ENCODE measurements at places on chromosomes 16 and 17.

DNA sequence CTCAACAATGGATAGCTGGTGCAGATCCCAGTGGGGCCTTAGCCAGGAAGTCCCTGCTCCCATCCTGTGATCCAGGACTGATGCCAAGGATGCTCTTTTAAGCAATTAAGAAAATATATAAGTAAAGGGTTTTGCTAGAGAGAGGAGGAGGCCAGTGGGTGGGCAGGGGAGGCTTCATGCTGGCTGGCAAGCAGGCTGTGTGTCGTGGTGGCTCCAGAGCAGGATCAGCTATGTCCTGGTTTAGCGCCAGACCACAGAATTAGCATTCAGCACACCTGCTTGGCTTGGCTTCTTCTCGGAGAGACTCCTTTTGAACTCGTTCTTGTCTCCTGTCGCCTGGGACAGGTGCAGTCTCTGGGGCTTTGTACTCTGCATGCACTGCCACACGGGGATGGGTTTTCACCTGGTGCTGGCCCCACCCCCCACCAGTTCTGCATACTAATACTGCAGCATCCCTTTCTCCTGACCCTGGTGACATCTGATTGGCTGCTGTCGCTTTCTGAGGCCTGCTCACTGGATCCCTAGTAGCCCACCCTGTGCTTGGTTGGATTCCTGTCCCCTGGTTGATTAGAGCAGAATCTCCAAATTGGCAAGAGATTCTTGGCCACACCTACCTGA is 66.1 kb downstream of the PLD6 start:
- DNase-seq, result no peak

DNA sequence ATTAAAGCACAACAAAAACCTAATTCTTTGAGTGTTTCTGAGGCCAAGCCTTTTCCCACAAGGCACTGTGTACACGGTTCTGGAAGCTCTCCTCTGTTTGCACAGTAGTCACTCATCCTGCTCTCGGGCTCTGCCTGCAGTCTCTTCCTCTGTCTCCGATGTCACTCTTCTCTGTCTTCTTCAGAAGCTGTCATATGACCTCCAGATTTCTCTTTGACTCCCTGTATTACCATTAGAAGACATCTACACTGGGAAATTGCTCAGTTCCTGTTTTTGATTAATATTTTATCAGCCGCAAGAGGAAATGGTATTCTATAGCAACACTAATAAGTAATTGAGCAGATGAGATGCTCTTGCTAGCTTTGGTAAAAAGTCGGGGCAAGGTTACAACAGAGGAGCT is 422.9 kb downstream of the WWOX start:
- no peak for DNase-seq

DNA sequence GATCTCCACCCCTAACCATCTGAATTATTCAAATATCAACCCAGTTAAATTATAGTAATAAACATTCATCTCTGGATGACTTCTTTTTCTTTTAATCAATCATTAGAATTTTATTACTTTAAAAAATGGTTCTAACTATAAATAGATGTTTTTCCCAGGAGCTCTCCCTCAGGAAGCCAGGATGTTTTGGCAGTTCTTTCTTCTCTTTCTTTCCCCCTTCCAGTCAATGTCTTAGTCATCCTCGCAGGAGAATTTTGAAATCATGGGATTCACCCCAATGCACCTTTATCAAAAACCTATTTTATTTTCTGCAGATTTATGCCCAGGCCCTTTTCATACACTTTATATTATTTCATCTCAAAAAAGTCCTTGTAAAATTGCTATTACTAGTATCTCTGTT is 711.6 kb downstream of the CDH11 start:
- no peak for DNase-seq

DNA sequence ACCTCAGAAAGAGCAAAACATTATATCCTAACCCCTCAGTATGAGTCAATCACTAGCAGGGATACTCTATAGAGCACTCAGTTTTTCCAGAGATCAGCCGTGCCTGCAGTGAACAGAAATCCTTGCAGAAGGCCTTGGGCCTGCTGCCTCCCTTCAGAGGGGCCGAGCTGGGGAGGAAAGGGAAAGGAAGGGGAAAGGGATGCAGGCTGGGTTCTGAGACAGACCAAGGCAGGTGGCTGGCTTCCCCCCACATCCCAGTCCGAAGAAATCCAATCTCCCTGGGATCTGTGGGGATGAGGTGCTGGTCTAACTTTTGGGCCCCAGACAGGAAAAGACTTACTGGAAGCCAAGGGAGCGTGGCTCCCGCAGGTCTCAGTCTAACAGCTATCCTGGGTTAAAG is 25.3 kb downstream of the SRL start:
- DNase-seq, result no peak

- peak; percentile 27 for DNase-seq
These were observed 661 bp downstream of the TEX2 start for GRCh38 chr17:64262198-64262999.

DNA sequence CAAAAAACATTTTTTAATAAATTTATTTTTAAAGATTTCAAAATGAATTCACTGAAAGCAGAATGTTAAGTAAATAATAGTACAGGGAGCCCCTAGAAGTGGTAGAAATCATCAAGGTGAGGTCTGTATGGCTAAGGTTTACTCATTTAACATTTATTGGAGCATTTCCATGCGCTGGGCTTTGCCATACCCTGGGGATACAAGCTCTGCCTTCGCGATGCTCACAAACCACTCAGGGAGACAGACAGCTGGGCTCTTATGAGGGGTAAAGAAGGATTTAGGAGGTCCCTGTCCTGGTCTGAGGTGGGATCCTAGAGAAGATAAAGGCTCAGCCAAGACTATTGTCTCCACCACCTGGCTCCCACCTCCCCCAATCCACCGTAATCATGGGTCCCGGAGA is 11.3 kb upstream of the LPCAT2 start:
- no peak for DNase-seq

- no peak for DNase-seq
These were observed 227.6 kb downstream of the UTP18 start for GRCh38 chr17:51487947-51488346.

DNA sequence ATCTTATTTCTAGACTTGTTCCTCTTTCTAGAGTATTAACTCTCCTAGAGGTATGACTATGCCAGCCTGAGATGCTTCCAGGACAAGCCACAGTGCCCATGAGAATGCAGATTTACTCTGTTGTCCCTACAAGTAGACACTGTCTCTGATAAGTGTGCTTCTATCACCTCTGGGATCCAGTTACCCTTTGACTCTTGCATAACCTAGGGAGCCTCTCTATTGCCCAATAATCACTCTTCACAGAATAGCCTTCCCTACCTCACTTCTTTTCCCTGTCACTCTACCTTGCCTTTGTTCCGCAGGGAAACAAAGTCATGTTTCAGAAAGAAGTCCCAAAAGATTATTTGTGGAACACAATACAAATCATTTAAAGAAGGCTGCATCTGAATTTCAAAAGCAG is 1.6 kb upstream of the KRT34 start:
- DNase-seq, result no peak

DNA sequence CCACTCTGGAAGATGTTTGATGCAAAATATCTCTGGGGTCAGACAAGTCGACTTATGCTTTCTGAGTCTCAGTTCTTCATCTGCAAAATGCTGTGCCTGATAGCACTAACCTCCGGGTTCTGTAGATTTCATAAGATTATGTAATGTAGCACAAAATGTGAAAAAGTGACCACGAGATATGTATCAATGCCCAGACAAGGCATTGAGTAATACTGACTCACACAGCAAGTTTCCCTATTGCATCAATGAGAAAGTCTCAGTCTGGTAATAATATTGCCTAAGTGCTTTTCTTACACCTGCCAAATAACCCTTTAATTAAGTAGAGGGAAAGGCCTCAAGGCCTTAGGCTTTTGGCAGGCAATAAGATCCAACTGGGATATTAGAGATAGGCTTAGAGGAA is 41.4 kb upstream of the MMP2 start:
- no peak for DNase-seq

- DNase-seq, result peak; percentile 69
These were observed 228.5 kb upstream of the PMFBP1 start for GRCh38 chr16:72400257-72401083.

DNA sequence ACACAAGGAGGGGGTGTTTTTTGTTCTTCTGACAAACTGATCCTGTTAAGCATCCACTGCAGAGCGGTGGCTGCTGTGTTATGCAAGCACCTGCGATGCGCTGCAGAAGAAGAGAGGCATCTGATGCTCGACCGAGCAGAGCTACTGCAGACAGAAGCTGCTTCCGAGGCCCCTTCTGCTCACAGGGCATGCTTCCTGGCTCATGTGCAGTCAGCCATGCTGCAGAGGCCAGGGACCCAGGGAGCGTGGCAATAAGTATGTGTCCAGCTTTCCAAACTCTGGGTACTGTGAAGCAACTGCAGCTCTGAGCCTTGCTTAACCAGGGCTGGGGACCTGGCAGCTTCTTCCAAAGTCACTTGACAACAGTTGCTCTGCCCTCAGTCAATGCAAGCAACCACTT is 448.6 kb upstream of the RBFOX1 start:
- DNase-seq, result peak; percentile 20

GRCh38 chr17:71681427-71682173 is 439.2 kb upstream of the SOX9 start:
- DNase-seq, result no peak

DNA sequence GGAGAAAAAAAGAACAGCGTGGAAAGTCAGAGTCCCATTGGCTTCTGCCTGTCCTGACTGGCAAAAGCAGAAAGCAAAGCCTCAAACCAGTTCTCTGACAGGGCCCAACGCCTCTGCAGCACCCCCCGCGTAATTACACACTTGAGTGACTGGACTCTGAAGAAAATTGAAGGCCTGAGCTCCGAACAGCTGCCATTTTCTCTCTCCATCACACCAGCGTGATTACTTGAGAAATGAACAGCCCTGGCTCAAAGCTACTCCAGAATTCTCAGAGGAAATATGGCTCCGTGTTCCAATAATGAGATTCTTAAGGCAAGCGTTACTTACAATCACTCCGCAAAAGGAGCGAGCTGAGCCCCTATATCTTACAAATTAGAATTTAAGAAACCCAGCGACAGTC is 142.7 kb upstream of the C17orf78 start:
- no peak for DNase-seq

GRCh38 chr16:67393111-67393787 is at the start of gene TPPP3:
Gene TPPP3, minus strand, starts transcription at chr16:67393498. Its CDS starts 2,387 bp downstream, at chr16:67391111.
- DNase-seq, result peak; percentile 91

DNA sequence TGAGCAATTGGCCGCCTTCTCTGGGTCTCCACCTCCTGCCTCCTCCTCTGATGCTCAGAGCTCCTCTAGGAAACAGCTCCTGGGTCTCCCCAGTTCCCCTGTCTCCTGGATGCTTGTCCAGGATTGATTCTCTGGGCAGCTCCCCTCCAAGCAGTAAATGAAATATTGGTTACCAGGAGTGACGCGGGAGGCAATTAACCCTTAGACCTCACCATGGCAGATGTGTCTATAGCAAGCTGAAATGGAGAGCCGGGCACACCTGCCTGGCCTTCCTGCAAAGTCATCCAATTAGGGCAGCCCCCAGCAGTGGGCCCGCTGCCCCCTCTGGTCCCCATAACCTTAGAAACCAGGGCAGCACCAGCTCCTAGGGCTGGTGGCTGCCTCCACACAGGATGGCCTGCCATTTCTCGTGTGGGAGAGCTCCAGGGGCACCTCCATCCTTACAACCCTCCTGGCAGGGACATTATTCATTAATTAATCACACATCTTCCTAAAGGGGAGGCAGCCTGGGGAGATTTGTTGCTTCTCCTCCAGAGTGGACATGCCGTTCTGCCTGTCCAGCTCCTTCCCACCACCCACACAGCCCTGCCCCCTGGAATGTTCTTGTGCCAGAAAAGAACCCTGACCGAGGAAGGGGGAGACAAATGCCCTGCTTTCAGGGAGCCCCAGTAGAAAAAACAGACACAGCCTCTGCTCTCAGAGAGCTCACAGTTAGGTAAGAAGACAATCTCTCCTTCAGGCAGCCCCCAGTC is 8.3 kb upstream of the KIF18B start:
- no peak for DNase-seq

GRCh38 chr17:50630524-50631194 is 4.0 kb upstream of the ABCC3 start:
- no peak for DNase-seq

- DNase-seq, result no peak
These were observed 10.9 kb downstream of the FLII start for GRCh38 chr17:18247613-18248001.

DNA sequence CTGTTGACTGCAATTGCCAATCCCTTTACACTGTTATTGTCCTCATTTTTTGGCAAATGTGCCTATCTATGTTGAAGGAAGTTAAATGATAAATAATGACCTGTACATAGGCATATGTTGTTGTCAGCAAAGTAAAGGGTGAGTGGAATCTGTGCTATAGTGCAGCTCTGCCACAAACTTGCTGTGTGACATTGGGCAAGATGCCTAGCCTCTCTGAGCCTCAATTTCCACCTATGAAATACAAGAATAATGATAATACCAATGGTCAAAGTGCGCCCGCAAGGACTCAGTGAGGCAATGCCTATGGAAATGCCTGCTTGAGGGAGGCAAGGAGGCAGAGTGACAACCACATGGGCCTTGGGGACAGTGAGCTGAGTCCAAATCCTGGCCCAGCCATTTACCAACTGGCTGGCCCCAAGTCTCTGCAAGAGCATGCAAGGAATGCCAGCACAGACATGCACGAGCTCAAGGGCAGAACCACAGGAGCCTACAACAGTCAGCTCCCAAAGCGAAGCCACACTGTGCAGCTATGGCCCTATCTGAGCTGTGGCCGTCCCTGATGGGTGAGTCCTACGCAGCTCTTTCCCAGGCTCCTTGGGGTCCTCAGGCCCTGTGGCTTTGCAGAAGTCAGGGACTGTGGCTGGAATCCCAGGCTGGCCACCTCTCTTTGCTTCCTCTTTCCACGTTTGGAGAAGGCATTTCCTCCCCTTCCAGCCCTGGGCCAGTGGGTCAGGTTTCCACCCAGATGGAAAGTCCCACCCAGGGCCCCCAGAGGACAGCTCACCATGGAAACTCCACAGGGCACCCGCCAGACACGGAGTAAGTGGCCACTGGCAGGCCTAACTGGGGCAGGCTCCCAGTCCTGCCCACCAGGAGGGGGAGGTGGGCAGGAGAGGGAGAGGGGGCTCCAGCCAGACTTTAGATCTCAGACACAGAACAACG is 82.1 kb downstream of the ZNF423 start:
- no peak for DNase-seq

- no peak for DNase-seq
These were observed 2.3 kb downstream of the NDUFB10 start for GRCh38 chr16:1961651-1962067.

DNA sequence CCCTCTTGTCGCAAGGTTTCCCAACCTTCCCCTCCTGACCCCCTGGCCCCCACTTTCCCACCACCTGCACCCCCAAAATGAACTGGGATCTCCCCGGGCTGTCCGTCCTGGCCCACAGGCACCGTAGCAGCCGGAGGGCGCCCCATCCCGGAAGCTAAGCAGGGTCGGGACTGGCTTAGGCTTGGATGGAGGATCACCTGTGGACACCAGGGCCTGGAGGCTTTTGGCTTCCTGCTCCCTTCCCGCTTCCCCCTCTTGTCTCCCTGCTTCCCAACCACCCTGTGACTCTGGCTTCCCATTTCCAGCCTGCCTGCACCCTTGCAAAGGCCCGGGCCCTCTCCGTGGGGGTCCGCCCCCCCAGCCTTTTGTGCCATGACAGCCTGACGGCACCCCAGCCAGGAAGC is 2291.3 kb downstream of the TP53TG3F start:
- no peak for DNase-seq

DNA sequence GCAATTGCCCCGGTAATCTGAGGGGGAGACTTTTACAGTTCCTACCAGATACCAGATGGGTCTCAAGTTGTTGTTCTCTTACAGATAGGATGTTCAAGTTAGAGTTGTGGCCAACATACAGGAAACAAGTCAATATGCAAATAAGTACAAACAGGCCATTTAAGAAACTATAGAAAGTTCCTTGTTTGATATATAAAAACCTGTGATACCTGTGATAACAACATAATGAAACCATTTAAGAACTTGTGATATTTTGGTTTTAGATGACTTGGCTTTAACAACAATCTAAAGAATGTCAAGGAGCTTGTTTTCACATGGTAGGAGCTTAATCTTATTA is 16.8 kb downstream of the CDR2 start:
- DNase-seq, result no peak
